CD4-positive, alpha-beta T cell treated with Interleukin-12 subunit alpha and Interleukin-12 subunit beta, for 1 hour (primary cell): ENCODE measurements at places on chromosomes 12 and 14.

DNA sequence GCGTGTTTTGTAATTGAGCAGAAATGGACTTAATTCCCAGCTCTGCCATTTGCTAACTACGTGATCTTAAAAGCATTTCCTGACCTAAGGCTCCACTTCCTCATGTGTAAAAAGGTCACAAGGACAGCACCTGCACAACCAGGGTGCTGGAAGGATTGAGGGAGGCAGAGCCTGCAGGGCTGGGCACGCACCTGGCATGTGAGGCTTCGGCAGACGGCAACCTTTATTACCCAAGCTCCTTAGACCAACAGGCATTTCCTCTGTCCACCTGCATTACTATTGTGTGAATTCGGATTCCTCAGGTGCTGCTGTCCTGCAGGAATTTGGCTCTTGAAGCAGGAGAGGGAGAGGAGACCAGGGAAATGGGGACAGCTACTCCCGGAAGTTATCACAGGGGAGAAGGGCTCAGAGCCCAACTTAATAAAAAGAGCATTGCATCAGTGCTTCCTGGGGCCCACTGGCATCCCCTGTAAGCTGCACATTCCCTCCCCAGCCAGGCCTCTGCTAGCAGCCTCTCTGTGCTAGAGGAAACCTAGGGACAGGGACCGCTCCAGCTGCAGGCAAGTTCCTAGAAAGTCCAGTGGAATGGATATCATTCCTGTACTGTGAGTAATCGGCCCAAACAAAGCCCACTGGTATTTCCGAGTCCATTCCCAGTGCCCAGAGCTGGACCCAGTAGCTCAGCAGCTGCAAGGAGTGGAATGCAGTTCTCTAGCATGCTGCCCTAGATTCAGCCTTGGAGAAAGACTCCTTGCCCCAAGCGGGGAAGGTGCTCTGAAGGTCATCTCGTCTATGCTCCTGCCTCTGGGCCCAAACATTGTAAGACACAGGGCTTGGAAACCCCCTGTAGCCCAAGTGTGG, 157.1 kb upstream of the CCND2 start:
- no peak for DNase-seq

GRCh38 chr14:68823434-68824206, 30.8 kb upstream of the ZFP36L1 start:
- no peak for DNase-seq

- no peak for DNase-seq
These were observed 59.7 kb downstream of the RCOR1 start for GRCh38 chr14:102652194-102652593.

DNA sequence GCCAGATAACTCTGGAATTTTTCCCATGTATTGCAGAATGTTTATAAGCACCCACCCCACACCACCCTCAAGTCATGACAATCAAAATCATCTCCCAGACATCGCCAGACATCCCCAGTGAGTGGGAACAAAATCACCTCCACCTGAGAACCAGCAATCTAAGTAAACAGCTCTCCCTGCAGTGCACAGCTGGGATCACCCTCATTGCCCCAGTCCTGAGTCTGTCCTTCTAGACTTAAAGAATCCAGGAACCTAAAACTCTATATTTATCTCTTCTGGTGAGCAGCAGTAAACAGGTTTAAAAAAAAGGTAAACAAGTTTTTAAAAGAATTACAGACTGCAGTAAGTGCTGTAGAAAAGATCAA, 43.3 kb upstream of the CMKLR1 start:
- peak; percentile 4 for DNase-seq

DNA sequence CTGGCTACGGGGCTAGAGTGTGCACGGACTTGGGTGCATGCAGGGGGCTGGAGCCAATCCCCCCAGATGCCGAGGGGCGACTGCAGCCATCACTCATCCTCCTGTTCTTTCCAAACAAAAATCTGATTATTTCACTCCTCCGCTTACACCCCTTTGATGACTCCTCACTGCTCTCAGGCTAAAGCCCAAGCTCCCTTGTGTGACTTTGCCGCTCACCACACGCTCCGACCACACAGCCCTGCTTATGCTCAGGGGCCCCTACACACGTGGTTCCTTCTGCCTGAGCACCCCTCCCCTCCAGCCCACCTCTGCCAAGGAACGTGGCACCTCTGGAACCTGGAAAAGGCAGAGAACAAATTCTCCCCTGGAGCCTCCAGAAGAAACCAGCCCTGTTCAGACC, 13.7 kb downstream of the CHFR start:
- DNase-seq = no peak

DNA sequence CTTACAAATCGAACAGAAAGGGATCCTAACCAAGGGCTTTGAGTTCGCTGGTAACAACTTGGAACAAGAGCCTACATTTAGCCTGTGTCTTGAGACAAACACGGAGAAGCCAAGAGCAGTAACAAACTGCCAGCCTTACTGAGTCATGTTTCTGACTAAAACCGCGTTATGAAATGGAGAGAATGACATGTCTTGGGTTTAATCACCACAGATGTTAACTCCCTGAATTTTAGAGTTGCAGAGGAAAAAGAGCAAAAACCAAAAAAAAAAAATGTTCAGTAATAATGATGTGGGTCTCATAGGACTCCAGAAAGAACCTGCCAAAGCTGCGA, 1.0 kb downstream of the BLTP3B start:
- DNase-seq = peak; percentile 16

DNA sequence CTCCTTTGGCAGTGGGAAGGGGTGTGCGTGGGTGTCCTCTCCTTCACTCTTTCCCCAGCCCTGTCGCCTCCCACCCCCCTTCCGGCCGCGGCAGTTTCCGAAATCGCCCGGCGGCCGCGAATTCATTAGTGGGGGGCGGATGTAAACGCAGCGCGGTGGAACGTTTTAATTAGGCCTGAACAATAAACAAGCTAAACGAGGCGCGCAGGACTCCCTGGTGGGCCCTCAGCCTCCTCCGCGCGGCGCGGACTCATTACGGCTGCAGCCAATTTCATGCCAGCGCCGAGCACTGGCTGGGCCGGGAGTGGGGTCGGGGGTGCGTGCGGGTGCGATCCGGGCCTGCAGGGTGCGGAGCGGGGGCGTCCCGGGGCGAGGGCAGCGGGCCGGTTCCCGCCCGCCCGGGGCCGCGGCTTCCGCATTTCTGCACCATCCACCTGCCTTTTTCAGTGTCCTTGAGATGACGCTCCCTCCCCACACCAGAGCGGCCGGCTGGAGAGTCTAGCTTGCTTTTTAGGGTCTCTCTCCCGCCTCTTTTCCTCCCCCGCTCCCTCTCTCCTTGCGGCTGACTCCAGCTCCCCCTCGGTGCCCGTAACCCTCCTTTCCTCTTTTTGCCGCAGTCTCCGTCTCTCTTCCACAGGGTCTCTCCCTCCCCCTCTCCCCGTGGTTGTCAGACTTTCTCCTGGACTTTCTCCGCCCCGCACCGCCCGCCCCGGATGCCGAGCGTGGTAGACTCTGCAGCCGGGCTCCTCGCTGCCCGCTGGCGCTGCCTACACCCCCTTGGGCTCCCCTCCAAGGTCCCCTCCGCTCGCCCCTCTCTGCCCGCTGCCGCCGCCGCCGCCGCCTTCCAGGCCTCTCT, at the start of gene CISTR:
Gene CISTR, minus strand, starts transcription at position 644 of the 856 bp plus-strand sequence.
- DNase-seq = peak; percentile 34

- DNase-seq = no peak
These were observed 3.4 kb upstream of the AP1G2 start for GRCh38 chr14:23570806-23571483.

GRCh38 chr14:71711619-71712018, 220.6 kb upstream of the RGS6 start:
- DNase-seq = no peak

DNA sequence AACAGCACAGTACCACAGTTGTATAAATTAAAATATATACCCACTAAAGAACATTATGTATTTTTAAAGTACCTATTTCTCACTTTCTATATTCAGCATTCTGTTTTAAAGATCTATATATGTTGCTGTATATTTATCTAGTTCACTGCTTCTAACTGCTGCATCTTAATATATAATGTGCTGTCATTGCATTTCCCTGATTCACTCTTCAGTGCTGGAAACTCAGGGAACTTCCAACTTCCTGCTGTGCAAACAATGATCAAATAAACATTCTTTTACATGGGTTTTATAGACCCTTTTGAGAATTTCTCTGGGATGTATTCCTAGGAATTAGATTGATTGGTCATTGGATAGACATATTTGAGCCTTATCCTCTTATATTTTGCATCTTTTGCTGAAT, 379.1 kb downstream of the APAF1 start:
- DNase-seq = no peak

GRCh38 chr12:119613319-119613936, 19.9 kb downstream of the TMEM233 start:
- DNase-seq = no peak

GRCh38 chr12:4580281-4580688, 18.3 kb downstream of the DYRK4 start:
- DNase-seq = no peak

- DNase-seq = no peak
These were observed 188.4 kb downstream of the PAH start for GRCh38 chr12:102728506-102729242.

GRCh38 chr12:116186482-116187150, 90.9 kb downstream of the MED13L start:
- DNase-seq = no peak

DNA sequence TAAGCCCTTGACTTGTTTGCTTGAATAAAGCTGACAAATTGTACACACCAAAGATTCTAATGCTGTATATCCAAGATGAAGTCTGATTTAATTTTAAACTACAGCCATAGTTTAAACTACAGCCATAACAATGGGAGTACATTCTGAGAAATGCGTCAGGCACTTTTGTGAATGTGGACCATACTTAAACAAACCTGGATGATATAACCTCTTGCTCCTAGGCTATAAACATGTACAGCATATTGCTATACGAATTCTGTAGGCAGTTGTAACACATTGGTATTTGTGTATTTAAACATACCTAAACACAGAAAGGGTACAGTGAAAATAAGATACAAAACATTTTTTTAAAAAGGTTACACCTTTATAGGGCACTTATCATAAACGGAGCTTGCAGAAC, 59.4 kb upstream of the KCNMB4 start:
- no peak for DNase-seq
